ENCODE measurements at places on chromosomes 7 and 10.

GRCh38 chr10:122054048-122055025, 65.4 kb downstream of the TACC2 start:
- DNase-seq: peak; percentile 60

- no peak for DNase-seq
These were observed 140.8 kb downstream of the GLCCI1 start for GRCh38 chr7:8109196-8110022.

DNA sequence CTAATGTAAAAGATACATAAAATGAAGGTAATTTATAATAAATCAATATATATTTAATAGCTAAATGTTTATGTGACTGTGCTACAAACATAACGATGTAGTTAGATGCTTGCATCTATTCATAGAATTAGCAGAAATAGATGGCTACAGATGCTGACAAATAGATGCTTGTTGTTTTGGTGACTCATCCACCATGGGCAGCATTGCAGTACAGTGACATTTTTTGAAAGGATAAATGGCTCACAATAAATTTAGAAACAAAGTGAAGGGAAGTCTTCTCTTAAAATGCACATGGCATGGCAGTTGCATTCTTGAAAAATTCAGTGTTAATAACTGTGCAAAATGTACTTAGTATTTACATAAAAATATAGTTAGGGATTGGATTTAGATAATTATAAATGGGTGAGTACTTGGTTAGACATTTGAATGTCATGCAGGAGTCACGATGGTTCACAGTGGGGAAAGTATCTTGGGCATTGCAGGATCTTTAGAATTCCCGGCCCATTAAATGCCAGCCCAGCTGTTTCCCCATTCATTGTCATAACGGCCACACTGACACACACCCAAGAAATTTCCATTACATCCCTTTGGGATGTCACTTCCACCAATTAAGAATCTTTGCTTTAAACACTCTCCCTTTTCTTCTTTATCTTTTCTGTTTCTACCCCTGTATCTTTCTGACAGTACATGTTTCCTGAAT, 564.1 kb downstream of the ATRNL1 start:
- no peak for DNase-seq

DNA sequence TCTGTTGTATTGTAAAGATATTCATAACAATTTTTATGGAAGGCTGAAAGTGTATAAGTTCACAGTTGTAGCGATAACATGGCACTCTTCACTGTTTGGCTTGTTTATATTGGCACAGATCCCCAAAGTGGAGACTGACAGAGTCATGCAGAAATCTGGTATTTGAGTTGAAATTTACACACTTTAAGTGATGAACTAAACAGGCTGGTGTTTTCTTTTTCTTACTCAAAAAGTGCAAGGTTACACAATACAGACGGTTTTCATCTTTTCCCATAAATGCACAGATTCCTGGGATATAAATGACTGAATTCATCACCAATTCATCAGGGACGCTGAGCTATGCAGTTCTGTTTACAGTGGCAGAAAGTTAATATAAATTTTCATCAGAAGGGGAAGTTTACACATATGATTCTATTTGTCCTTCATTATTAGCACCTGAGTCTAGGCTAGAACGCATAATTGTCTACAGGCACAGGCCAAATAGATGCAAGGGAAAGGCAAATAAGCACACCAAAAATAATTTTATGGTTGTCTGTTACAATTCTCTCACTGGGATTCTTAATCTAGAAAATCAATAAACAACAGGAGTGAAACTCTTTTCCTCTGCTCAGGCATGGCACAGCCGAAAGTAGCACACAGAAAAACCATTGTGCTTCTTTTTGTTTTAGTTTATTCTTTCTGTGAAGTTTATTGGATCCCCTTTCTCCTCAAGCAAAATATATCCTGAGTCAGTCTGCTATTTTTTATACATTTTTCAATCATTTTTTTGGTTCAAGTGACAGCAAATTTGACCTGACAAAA, 88.0 kb downstream of the FOXP2 start:
- DNase-seq: peak; percentile 26

- DNase-seq: no peak
These were observed 1200.5 kb downstream of the SORCS1 start for GRCh38 chr10:105964009-105964408.

GRCh38 chr7:157654350-157654749, 317.5 kb downstream of the DNAJB6 start:
- DNase-seq: no peak

DNA sequence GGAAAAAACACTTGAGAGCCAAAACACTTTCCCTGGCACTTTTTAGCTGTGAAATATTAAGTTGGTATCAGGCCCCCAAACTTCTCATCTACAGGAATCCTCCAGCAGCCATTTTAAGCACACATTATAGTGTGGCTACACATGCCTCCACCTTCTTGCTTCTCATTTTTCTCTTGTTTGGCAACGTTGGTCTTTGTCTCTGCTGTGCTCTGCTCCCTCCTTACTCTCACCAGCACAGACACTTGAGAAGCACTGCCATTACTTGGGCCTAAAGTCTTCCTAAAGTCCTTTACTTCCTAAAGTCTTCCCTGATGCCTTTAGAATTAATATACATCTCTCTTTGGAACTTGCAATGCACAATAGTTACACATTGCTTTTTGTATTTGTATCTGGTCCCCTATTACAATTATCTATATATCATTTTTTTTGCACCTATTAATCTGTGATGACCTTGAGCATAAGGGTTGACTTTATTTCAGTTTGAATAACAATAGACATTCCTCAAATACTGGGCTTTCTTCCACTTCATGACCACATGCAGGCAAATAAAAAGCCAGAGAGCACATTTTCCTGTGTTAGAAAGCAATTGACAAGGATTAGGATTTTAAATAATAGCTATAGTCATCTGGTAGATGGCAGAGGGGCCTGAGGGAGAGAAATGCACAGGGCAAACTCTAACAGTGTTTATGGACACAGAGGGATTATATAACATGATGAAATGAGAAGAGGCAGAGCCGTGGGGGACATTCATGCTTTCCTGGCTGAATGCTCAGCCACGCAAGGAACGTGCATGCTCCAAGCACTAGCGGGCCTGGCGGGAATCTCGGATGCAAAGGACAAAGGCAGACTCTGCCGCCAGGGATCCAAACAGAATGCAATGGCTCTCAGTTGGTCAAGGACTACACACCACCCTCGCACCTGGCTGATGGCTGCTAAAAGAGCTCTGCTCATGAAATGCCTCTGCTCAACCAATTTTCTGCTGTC, 99.3 kb downstream of the CDC14C start:
- DNase-seq: no peak

Measured in umbilical cord (tissue), 2 donors.